ENCODE measurements at places on chromosomes 1 and 21.
A peak's percentile ranks its signal among the peaks of the same experiment; 100 is the strongest.

DNA sequence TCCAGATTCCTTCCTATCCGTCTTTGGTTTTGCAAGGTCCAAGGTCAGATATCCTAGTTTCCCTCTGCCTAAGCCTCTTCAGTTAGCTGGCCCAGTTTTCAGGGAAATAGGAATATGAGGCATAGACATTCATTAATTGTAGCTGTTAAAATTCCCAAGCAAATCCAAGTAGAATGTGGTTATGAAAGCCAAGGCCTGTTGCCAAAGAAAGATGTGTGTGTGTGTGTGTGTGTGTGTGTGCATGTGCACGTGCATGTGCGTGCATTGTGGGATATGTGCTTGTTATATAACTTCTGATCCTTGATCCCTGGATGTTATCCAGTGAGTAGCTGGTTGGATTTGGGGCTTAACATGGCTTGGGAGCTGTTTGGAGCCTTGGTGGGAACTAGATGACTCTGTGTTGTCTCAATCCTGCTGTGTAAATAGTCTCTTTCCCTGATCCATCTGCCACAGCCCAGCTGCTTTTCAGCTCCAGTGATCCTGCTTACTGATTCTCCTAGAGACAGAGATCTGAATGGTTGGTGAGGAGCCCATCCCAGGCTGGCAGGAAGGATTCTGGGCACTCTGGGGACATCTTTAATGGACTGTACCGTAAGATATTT lies 70.6 kb upstream of the GCLM start:
- DNase-seq, result no peak

DNA sequence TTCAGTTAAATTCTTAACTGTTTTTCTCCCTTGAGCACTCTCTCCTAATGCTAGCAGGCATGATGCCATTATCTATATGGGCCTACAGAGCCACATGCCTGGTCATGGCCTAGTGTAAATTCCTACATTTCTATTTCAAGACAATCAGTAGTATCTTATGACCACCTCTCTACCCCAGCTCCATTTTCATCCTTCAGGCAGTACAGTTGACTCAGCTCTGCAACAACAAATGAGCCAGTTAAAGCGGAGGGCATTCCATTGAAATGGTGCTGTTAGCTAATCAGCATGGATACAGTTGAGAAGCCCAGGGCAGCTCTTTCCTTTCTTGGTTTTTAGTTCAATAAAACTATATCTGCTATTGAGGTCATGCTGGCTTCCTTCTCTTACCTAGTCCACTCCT lies 150.0 kb downstream of the PPP1R12B start:
- no peak for DNase-seq

- DNase-seq, result no peak
Measured at GRCh38 chr1:110119843-110120242, 7.6 kb downstream of the UBL4B start.

- no peak for DNase-seq
Measured at GRCh38 chr1:78892260-78892840, 114.2 kb downstream of the ADGRL4 start.

GRCh38 chr1:210438928-210439841 lies 110.5 kb downstream of the HHAT start:
- no peak for DNase-seq

GRCh38 chr1:2452201-2452931 lies 23.7 kb upstream of the PLCH2 start:
- no peak for DNase-seq

- no peak for DNase-seq
Measured at GRCh38 chr1:9753121-9753531, 70.6 kb downstream of the CLSTN1 start.

- no peak for DNase-seq
Measured at GRCh38 chr1:33667386-33668282, 195.2 kb downstream of the ZSCAN20 start.

DNA sequence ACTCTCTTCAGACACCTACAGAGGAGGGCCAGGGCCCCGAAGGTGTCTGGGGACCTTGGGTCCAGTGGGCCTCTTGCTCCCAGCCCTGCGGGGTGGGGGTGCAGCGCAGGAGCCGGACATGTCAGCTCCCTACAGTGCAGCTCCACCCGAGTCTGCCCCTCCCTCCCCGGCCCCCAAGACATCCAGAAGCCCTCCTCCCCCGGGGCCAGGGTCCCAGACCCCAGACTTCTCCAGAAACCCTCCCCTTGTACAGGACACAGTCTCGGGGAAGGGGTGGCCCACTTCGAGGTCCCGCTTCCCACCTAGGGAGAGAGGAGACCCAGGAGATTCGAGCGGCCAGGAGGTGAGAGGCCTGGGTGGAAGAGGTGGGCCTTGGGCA lies 3.7 kb downstream of the ADAMTSL4 start:
- no peak for DNase-seq

- no peak for DNase-seq
Measured at GRCh38 chr21:43721206-43721605, 2.3 kb downstream of the PDXK start.

DNA sequence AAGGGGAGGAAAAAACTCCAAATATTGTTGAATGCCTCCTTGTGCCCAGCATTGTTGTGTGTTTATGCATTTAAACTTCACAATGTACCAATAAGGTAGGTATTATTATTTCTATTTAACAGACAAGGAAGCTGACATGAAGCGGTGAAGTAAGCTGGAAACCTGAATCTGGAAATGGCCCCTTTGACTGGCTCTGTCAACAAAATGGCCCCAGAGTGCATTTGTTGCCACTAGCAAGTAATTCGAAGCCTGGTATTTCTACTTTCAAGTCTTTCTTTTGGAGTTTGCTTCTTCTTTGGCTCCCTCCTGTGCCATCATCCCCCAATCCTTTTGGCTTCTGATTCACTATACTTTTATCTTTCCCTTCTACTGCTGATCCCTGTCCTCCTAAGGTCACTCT lies 23.1 kb downstream of the CRYZL1 start:
- DNase-seq, result no peak

- no peak for DNase-seq
Measured at GRCh38 chr1:183515002-183515689, 42.8 kb downstream of the SMG7 start.

DNA sequence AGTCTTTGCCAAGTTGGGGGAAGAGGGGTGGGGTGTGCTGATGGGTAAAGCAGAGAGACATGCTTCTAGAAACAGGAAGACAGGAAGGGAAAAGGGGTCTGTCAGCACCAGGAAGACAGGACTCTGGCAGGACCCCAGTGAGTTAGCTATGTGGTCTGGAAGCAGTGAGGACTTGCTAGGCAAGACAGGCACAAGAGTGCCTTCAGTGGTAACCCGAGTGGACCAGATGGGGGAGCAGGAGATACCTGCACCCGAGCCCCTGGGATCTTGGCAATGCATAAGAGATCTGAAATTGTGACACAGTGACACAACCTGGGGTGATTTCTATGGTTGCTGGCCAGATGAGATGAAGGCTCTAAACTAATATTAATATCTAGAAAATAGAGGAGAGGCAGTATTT lies 7.0 kb downstream of the TLR5 start:
- DNase-seq, result no peak

DNA sequence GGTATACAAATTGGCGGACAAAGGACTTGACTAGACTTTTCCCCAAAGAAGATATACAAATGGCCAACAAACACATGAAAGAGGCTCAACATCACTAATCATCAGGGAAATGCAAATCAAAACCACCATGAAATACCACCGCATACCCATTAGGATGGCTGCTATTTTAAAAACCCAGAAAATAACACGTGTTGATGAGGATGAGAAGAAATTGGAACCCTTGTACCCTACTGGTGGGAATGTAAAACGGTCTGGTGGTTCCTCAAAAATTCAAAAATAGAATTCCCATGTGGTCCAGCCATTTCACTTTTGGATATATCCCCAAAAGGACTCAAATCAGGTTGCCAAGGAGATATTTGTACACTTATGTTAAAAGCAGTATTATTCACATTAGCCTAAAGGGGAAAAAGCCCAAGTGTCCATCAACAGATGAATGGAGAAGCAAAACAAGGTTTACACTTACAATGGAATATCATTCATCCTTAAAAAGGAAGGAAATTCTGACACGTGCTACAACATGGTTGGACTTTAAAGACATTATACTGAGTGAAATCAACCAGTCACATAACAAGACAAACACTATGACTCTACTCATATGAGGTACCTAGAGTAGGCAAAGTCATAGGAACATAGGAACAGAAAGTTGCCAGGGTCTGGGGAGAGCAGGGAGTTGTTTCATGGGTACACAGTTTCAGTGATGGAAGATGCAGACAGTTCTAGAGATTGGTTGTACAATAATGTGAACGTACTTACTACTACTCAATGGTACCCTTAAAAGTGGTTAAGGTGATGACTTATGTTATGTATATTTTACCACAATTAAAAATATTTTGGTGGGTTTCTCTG lies 17.0 kb downstream of the CD34 start:
- no peak for DNase-seq

- peak; percentile 3 for DNase-seq
Measured at GRCh38 chr1:83508485-83509151, 490.3 kb downstream of the TTLL7 start.

GRCh38 chr1:2999571-2999970 lies 21.7 kb upstream of the ACTRT2 start:
- DNase-seq, result no peak

GRCh38 chr1:205488074-205488723 lies 16.3 kb upstream of the CDK18 start:
- no peak for DNase-seq

GRCh38 chr1:234108921-234109320 lies 204.4 kb downstream of the SLC35F3 start:
- no peak for DNase-seq

- DNase-seq, result no peak
Measured at GRCh38 chr1:111948209-111949171, 41.0 kb downstream of the KCND3 start.

DNA sequence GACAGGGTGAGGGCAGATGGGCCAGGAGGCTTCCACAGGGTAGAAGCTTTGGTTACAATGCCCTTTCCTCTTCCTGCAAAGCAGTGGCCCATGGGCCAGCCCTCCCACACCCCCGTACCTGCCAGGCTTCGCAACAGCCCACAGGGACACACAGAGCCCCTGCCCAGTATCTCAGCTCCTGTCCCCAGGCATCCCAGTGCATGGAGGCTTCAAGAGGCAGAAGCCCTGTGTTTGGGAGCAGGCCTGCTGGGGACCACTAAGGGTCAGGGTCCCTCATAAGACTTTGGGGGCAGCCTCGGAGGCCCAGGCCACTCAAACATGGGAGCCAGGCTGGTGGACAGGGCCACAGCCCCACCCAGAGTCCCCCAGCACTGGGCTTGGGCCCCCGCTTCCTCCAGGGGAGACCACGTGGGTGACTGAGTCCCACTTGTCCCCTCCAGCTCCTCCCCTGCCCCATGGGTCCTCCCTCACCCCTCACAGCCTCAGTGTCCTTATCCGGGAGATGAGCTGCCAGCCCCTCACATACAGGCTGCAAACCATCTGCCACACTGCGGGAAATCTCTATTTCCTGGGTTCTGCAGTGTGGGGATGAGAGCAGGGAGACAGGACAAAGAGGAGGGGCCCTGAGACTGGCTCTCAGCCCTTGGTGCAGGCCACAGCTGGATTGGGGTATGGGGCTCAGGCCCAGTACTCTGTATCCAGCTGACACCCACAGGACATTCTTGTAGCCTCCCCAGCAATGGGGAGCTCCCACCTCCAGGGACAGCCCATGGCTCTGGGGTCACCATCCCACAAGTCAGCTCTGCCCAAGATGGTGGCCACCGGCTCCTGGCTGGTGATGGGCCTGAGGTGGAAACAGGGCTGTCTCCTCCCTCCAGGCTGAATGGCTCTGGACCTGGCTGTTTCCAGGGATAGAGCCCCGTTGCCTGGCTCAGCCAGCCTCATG lies 50.7 kb downstream of the WNT9A start:
- no peak for DNase-seq

GRCh38 chr1:235532360-235532759 lies 28.1 kb upstream of the B3GALNT2 start:
- DNase-seq, result no peak

GRCh38 chr1:30907481-30908315 lies 860 bp downstream of the SDC3 start:
- no peak for DNase-seq

- DNase-seq, result no peak
Measured at GRCh38 chr1:149963358-149963757, 26.7 kb upstream of the MTMR11 start.

DNA sequence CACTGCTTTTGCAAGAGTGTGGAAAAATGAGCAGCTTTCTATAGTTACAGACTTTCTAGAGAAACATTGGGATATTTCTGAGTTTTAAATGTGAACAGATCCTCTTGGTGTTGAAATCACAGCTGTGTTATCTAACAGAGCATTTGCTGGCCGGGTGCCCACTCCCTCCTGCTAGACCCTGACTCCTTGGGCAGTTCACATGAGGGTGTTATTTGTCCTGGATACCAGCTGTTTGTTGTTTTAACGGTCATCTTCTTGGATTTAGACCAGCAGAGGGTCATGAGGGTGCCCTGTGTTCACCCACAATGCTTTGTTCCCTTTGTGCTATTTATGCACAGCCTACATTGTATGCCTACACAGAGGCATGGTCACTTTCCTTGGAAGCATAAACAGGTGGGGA lies 67.1 kb downstream of the CENPF start:
- no peak for DNase-seq

Data from T-helper 1 cell (primary cell).